Suprapubic skin (tissue), 4 donors: ENCODE measurements at places on chromosomes 1 and 21.

GRCh38 chr1:42419126-42419821 lies 36.5 kb downstream of the ZMYND12 start:
- no peak for DNase-seq

- no peak for DNase-seq
Observed at GRCh38 chr1:40711465-40712404, 20.2 kb downstream of the NFYC start.

DNA sequence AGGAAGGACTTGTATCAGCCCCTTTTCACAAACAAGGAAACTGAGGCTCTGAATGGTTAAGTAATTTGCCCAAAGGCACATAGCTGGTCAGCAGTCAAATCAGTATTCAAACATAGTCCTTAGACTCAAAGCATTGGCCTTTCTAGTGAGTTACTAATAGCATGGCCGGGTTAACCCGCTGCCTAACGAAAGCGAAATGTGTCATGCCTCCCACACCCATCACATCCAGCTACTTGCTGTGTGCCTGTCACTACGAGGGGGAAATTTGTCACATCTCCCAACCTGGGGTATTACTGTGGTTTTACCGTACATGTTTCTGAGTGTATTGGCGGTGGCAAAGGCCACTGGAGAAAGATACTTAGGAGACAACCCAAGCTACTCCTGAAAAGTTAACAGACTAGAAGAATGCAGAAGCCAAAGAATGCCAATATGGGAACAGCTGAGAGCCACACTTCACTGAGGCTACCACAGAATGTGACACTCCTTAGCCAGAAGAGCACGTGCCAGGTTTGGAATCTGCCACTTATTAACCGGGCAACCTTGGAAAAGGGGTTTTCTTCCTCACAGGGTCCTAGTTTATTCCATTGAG lies 363.5 kb downstream of the KCNH1 start:
- DNase-seq = no peak

GRCh38 chr1:110555807-110556470 lies 37.0 kb upstream of the KCNA10 start:
- no peak for DNase-seq

DNA sequence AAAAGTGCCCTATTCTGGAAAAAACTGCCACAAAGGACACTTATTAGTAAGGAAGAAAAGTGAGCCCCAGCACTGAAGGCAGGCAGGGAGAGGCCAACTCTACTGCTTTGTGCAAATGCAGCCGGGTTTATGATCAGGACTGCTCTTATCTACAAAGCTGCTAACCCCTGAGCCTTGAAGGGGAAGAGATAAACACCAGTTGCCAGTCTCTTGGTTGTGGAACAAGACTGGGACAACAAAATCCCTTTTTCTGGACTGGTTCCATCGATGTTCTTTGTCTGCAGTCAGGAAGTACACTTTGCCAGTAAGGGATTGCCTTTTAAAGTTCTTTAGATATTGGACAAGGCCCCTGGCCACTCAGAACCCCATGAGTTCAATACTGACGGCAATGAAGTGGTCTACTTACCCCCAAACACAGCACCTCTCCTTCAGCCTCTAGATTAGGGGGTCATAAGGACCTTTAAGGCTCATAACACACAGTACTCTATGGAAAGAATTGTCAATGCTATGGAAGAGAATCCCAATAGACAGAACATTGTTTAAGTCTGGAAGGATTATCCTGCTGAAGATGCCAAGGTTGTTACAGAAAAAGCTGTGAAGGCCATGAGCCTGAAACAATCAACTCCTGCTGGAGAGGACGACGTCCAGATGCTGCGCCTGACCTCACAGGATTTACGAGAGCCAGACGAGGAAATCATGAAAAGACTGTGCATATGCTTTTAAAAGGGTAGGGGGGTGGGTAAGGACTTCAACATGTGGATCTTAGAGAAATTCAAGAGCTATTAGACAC lies 43.6 kb downstream of the GNB1 start:
- peak; percentile 27 for DNase-seq

DNA sequence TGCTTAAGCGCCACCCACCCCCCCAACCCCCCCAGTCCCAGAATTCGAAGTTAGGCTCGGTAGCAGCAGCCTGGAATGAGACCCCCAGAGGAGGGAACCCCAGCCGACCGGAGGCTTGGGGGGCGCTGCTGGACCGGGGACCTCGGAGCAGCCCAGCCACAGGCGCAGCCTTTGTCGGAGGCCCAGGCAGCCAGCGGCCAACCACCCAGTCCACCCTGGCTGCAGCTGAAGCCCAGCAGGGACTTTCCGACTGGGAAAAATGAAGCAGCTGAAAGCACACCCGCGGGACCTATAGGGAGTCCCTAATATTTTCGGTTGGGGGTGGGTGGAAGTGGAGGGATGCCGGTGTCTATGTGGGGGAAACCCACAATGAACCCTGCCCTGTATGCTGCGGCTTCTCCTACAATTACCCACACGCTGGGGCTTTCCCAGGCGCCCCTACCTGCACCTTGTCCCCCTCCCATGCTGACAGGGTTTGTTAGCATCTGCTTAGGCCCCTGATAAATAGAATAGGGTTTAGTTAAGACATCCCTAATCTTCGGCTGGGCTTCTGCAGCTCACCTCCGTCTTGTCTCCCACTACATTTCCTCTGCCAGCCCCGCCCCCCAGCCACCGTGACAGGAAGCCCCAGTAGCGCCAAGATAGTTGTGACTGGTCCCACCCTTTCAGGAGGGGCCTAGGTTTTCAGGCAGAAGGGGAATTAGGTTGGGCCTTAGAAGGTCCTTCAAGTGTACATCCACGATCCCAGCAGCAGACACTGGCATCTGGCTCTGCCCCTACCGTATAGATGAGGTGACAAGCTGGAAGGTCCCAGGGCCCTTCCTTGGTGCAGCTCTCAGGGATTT lies 838 bp downstream of the CCDC28B start:
- DNase-seq = peak; percentile 85

DNA sequence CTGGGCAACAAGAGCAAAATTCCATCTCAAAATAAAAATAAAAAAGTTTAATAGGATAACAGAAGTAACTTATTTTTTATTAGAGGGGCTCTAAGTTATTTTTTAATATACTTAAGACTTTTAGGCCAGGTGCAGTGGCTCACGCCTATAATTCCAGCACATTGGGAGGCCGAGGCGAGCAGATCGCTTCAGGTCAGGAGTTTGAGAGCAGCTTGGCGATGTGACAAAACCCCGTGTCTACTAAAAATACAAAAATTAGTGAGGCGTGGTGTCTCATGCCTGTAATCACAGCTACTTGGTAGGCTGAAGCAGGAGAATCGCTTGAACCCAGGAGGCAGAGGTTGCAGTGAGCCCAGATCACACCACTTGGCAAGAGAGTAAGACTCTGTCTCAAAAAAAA lies 180.5 kb upstream of the NR5A2 start:
- no peak for DNase-seq

DNA sequence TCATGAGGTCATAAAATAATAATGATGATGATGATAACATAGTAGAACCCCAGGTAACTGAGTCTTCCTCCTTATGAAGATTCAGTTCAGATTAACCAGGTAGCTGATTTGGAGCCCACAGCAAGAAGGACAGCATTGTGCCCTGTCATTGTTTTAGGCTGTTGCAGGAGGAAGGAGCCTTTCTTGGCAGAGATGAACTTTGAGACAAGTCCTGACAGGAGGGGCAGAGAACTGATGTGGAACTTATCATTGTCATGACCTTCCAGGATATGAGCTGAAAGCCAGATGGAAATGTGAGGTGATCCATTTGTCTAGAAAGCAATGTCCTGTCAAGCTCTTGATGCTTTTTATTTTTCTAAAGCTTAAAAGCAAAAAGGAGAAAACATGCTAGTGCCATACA lies 132.6 kb upstream of the COA6 start:
- no peak for DNase-seq

DNA sequence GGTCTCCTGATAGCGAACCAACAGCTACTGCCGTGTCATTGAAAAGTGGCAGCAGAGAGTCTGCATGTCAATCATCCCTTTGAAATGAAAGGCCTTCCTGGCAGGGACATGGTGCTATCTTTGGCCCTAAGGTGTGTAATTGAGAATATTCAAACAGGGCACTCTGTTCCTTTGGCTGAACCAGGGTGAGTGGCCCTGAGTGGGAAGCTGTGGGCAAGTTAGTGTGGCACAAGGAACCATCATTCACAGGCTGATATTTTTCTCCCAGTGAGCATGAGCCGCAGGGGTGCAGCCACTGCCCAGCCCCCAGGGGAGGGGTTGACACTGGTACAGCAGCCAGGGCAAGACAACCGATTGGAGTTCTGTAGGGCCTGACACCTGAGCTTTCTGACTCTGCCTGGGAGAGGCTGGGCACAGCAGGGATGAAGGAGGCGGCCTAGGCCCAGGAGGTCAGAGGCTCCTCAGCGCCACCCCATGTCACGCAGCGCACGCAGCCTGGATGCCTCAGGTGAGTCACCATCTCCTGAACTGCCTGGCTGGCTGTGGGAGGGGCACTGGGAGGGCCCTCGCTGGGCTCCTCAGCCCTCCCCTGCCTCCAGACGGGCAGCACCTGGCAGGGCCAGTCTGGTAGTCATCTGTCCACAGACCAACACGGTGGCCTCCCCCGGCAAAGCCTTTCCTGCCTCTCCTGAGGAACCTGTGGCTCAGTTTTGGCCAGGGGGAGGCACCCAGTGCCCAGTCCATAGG lies 13.2 kb downstream of the QSOX1 start:
- peak; percentile 75 for DNase-seq

- DNase-seq = no peak
Observed at GRCh38 chr1:22257290-22258275, 114.7 kb upstream of the WNT4 start.

DNA sequence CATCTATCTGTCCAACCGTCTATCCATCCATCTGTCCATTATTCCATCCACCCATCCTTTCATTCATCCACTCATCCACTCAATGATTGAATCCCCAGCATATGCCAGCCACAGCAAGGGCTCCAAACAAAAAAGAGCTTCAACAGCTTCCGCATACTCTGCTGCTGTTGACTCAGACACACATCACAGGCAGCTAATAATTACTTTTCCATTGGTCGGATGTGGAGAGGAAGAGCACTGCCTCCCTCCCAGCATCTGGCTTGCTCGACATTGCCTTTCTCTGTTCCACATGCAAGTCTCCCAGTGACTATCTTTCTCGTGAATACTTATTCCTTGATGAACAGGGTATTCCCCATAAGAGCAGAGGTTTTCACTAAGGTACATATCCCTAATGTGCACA lies 176.5 kb downstream of the HIVEP3 start:
- DNase-seq = no peak

DNA sequence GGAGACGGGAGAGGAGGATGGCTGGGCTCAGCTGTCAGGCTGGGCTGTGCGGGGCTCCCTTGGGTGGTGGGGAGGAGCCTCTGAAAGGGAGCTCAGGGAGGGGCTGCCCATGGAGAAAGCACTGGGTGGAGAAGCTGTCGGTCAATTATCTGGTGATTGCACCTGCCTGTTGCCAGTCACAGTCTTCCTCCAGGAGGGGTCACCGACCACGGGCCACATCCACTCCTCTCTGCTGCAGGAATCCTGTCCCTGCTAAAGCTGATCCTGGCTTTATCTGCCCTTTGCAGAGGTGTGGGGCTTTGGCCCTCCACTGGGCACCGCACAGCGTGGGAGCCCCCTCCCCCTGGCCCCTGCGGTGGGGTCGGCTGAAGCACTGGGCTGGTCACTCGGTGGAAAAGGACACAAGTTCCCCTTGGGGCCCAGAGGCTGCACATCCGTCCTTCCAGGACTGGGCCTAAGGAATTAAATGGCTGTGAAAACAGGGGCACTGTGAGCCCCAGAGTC lies 21.8 kb upstream of the COL18A1 start:
- peak; percentile 48 for DNase-seq

GRCh38 chr1:235295902-235296350 lies 32.1 kb downstream of the ARID4B start:
- no peak for DNase-seq

- DNase-seq = no peak
Observed at GRCh38 chr1:11207898-11208611, 18.9 kb downstream of the ANGPTL7 start.

DNA sequence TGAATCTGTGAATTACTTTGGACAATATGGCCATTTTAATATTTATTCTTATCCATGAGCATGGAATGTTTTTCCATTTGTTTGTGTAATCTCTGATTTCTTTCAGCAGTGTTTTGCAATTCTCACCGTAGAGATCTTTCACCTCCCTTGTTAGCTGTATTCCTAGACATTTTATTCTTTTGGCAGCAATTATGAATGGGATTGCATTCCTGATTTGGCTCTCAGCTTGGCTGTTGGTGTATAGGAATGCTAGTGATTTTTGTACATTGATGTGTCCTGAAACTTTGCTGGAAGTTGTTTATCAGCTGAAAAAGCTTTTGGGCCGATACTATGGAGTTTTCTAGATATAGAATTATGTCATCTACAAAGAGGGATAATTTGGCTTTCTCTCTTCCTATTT lies 44.2 kb upstream of the NEGR1 start:
- DNase-seq = no peak

GRCh38 chr1:114118351-114118990 lies 35.2 kb downstream of the SYT6 start:
- no peak for DNase-seq

- no peak for DNase-seq
Observed at GRCh38 chr1:187185389-187185788, 356.6 kb downstream of the PLA2G4A start.

DNA sequence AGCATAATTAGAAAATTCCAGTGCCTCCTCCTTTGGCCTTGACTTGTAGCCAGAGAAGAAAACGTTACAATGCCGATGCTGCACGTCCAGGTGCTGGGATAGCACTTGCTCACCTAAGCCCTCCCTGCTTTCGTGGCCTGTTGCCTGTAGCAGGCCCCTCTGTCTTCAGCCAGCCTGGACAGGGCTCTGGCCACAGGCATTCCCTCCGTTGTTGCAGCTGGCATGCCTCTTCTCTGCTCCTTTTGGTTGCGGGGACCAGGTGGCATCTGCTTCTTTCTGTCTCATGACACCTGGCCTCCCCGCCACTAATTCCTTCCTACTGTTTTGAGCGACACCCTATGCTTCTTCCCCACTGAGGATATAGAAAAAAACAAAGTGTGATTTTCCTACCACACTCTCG lies 54.6 kb upstream of the MORC3 start:
- DNase-seq = no peak

DNA sequence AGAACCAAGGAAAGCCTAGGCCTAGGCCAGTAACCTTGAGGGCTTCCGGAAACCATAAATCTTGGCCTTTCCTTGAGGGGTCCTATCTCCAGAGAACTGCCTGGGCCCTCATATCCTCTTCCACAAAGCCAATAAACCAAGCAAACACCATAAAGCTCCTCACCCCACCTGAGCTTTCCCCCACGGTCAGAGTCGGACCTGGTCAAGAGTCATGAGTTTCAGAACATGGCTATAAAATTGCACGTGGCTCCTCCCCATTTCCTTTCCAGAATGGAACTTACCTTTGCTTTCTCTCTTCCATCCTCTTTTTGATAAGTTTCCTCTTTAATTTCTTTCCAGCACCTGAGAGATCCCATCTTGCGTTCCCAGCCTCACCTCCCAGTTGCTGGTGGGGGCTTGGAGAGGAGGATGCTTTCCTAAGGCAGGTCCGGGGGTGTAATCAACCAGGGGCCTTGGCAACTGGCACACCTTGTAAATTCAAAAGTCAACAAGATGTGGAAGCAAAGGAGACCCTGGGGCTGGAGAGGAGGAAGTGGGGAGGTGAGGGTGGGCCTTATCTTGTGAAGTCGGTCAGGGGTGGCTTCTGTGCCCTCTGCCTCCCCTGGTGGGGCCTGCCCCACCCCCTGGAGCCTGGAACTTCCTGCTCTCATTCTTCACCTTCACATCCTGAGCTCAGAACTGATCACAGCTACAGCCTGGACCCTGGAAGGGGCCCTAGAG lies 259.9 kb downstream of the FOXD2 start:
- DNase-seq = peak; percentile 17

GRCh38 chr1:36977731-36978406 lies 56.4 kb downstream of the GRIK3 start:
- no peak for DNase-seq
